ENCODE measurements at places on chromosomes 13 and 19.

DNA sequence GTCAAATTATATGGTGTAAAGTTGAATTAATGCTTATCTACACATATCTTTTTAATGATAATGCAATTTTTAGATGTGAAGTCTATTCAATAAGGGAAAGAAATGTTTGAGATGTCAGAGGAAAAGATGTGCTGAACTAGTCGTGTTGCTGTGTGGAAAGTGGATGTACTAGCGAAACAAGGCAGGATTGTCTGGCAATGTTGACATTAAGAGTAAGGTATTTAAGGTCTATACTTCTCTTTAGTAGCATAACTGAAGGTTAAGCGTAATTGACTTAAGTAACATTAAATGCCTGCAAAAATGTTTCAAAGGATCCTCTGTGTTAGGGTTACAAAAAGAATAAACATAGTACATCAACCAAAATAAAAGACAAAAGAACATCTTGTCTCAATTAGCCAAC, 787.3 kb upstream of the KLHL1 start:
- no peak for DNase-seq

- DNase-seq, result no peak
Measured at GRCh38 chr13:50452028-50452427, 391.5 kb downstream of the DLEU7 start.

DNA sequence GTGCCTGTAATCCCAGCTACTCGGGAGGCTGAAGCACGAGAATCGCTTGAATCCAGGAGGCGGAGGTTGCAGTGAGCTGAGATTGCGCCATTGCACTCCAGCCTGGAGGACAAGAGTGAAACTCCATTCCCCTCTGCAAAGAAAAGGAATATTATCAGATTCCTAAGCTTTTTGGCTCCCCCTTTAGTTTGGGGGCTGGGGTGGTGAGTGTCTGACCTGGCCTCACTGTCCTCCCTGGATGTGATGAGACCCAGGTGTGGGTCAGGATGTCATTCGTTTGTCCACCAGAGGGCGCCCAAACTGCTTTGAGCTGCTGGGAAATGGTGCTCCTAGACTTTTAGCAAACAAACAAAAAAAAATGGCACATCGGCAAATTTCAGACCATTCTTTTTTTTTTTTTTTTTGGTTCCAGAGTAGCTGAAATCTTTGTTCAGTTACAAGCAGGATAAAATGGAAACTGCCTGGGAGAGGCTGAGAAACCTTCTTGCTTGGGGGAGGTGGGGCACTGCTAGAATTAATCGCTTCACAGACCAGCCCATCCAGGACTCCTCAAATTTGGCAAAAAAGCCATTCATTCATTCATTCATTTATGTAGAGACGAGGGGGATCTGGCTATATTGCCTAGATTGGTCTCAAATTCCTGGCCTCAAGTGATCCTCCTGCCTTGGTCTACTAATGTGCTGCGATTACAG, 29.4 kb downstream of the SPC24 start:
- no peak for DNase-seq

DNA sequence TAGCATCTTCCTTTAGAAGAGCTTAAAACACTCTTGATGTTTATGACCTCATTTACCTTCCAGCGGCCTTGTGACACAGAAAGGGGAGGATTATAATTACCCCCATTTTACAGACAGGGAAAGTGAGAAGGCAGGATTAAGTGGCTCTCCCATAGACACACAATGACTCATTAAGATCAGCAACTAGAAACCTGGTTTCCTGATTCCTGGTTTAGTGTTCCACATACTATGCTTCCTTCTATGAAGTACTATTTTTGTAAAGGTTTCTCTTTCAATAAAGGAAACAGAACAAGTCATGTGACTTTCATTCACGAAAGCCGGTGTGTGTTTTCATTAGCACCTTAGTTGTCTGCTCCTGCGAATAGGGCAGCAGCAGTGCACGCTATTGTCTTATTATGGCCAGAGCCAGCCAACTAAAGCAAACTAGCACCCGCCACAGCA, 8.3 kb downstream of the IRS2 start:
- no peak for DNase-seq

- DNase-seq, result no peak
Measured at GRCh38 chr13:45695198-45695730, 6.9 kb upstream of the CBY2 start.
